ENCODE measurements at places on chromosomes 13 and 19. TPM values are rescaled to one million over a fixed set of nuclear protein-coding genes. Genes with fewer than 3 reads are reported as not detected.

- DNase-seq: peak; percentile 96
Observed at GRCh38 chr19:35545001-35545854, at the start of gene TMEM147. TSS of gene TMEM147 (plus strand) at chr19:35545626. CDS start at chr19:35545740, 114 bp downstream.

DNA sequence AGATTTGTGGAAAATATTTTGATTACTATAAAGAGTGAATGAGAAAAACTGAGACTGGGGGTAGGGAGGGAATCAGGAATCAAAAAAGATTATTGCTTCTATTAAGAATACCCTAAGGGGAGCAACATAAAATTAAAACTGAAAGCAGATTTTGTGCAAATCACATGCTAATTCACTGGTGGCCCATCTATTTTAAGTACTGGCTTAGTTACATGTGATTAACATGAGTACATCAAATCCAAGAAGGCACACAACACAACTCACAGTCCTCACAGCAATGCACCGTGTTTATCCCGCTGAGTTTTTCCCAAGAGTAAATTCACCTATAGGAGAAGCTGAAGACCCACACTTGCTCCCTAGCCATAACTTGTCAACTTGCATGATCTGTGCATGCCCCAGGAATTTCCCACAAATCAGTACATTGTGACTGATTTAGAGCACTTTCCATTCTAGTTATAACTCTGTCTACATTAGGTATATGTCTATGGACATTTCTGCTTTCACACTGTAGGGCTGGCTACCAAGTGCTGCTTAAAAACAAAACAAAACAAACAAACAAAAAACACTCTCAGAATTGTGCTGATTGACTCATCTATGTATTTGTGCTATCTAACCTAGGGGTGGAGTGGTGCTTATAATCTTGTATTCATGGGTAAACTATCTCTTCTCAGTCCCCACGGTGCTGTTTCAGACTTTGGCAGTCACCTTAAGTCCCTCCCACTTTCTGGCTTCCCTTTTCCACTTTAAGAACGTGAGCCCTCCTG, 24.3 kb downstream of the AMER2 start:
- DNase-seq: no peak

- DNase-seq: no peak
Observed at GRCh38 chr19:38728752-38729541, 15.3 kb downstream of the CAPN12 start.

- no peak for DNase-seq
Observed at GRCh38 chr19:3333020-3333583, 33.3 kb upstream of the NFIC start.

GRCh38 chr19:46606019-46606418, 4.9 kb downstream of the CALM3 start:
- peak; percentile 59 for DNase-seq

DNA sequence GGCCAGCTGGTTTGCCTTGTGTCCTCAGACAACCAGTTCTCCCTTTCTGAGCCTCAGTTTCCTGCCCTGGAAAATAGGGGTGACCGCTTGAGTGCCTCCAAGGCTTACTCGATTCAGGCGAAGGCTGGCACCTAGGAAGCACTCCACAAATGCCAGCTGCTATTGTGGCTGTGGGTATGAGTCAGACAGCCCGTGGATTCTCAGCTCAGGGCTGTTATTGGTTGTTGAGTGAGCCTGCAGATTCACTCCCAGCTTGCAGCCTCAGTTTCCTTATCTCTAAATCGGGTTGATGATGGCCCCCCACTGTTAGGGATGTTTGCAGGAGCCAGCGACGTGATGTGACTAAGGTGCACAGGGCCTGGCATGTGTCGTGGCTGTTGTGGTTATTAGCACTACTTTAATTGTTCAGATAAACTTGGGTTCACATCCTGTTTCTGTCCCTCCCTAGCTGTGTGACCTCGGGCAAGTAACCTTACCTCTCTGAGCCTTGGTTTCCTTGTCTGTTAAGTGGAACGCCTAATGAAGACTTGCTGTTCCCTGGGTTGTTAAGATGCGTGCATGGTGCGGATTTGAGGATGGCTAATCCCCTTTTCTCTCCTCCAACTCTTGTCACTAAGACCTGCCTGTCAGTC, 2.4 kb downstream of the MARK4 start:
- no peak for DNase-seq

DNA sequence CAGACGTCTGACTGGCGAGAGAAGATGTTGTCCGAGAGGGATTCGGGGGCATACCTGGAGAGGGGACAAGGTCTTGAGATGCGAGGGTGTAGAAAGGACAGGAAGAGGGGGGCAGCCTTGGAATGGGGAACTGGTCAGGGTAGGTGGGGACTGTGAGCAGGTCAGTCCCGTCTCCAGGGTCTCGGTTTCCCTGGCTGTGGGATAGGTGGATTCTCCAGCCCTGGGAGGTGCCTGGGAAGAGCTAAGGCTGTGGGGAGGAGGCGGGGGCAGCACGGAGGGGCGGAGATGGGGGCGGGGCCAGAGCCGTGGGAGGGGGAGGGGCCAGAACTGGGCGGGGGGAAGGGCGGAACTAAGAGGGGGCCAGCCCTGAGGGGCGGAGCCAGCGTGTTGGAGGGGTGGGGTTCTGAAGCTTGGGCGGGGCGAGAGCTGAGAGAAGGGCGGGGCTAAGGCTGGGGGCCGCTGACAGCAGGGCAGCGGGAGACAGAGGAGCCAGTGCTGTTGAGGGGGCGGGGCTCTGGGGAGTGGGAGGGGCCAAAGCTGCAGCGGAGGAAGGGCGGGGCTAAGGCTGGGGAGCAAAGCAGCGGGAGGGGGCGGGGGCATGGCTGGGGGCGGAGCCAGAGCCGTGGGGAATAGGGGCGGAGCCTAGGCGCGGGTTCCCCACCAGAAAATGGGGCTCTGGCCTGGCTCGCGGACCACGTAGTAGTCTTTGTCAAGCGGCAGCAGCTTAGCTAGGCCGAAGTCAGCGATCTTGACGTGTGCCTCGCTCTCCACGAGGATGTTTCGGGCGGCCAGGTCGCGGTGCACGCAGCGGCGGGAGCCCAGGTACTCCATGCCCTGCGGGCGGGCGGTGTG, 9.5 kb upstream of the INSL3 start:
- peak; percentile 89 for DNase-seq

- DNase-seq: no peak
Observed at GRCh38 chr13:43986421-43986981, 106.8 kb downstream of the LACC1 start.

- peak; percentile 60 for DNase-seq
Observed at GRCh38 chr13:100535426-100536135, 53.0 kb downstream of the GGACT start.

Gene FKRP
- total RNA-seq: 15.7 TPM

Gene ZFR2
- total RNA-seq: under 0.01 TPM

Gene ZNF560
- not detected for total RNA-seq

Gene HIF3A
- total RNA-seq: 159 TPM
